ENCODE measurements at places on chromosomes 13 and 19.

DNA sequence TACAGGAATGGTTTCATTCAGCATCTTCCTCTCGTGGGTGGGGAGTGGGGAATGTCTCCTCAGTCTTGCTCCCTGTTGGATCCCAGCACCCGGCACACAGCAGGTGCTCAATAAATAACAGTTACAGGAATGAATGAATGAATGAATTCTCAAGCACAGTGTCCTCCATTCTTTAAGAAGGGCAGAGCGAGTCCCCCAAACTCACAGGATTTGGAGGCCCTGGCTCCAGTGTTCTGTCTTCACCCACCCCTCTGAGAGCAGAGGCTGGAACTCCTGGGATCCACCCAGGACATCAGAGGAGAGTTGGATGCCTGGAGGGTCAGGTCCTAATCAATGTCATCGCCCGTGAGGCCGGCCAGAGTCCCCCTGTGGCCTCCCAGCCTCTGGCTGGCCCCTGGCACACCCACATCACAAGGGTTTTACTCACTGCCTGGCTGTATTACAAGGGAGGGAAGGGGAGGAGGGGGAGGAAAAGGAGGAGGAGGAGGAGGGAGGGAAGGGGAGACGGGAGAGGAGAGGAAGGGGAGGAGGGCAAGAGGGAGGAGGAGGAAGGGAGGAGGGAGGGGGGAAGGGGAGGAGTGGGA is 8.7 kb upstream of the CREB3L3 start:
- no peak for DNase-seq

DNA sequence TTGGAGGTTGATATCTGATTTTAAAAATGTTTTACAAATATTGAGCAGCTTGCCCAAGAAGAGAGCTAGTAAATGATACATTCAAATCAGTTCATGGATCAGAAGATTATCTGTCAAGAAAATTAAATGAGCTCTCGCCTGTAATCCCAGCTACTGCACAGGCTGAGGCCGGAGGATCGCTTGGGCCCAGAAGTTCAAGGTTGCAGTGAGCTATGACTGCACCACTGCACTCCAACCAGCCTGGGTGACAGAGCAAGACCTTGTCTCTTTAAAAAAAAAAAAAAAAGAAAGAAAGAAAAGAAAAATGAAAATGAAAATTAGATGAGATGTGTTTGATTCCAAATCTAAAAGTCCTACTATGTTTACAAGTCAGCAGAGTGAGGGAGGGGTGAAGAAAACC is 2.4 kb downstream of the SPART start:
- no peak for DNase-seq

DNA sequence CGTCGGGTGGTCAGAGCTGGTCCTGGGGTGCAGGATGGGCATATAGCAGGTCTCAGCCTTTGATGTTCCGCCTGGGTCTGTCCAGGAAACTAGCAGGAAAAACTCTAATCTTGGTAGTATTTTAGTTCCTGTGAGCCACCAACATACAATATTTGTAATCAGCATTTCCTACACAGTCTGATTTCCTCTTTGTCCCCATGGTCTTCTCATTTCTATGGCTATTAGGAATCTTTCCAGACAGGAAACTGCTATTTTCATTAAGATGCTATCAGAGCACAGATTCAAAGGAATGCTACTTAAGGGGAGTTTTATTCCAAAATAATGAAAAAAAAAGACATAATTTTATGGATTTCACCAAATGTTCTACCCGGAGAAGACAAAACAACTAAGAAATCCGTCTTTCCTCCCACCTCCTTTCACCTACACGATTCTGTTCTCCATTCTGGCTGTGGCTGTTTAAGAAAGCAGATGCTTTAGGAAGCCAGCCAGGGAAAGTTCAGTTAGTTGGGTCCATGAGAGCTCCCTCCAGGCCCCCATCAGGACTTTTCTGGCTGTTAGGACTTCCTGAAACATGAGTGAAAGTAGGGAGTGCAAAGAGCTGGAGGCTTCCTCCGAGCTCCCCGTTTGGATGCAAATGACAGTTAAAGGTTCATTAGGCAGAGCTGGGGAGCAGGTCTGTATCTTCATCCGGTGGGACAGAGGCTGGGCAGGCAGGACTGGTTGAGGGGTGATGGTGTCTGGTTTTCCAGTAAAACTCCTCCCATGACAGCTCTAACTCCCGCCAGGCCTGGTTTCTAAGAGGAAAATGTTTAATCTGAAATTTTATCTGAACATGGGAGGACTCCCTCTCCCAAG is 36.3 kb downstream of the SHISA2 start:
- no peak for DNase-seq

DNA sequence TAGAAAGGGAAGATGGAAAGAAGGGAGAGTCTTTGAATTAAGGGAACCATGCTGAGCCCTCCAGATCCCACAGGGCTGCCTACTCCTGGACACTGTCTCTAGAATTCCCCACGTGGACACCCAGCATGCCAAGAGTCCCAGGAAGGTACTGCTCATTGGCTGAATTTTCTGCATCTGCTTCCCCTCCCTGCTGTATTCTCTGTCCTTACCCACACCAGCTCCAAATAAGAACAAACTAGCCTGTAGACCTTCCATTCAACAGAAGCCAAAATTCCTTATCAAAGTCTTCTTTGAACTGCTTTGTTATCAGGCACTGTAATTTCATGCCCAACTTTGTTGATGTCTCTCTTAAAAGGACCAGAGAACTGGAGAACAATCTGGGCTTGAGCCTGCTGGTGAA is 305.9 kb upstream of the ARGLU1 start:
- no peak for DNase-seq

DNA sequence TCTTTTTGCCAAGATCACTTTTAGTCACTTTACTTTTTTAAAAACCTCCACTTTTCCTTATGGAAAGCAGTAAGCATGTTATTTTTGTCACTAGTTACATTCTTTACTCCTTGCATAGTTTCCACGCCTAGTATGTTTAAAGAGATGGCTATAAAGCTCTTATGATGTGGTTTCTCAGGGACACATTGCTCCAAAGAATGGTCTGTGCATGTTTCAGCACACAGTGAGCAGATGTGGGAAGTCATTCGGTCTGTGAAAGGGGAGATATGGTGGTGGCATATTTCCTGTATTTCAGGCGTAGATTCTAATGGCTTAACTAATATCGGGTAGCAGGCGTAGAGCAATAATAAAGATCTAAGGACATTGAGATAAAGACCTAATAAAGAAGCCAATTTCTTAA is 180.7 kb downstream of the SLITRK6 start:
- DNase-seq: no peak

- no peak for DNase-seq
Measured at GRCh38 chr13:40644838-40645604, 21.4 kb downstream of the FOXO1 start.

DNA sequence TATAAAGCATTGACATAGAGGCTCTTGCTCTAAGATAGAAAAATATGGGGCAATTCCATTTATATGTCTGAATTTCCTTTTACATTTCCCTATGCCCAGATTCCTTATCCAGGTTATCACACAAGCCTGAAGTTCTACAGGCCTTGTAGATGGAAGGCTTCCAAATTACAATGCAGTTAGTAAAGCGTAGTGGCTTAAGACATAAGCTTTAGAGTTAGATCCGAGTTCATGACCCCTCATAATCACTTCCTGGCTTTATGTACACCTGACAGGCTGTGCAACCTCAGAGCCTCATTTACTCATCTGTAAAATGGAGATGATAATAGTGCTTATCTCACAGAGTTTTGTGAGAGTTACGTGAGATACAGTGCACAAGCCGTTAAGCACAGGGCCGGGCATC is 173.5 kb downstream of the SLC7A1 start:
- DNase-seq: no peak

DNA sequence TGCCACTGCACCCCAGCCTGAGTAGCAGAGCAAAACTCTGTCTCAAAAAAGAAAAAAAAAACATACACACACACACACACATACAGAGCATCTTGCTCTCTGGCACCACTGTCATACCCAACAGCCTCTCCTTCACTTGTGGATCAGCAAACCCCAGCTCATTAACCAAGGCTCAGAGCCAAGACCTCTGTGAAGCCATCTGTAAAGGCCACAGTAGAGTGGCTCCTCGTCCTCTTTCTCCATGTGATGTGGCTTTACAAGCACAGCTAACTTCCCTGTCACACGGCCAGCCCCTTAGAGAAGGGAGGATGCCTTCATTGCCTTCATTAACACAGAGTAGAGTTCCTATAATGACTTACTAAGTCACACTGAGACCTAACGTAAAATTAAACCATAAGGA is 62.7 kb upstream of the LSM14A start:
- no peak for DNase-seq

GRCh38 chr19:8396185-8396562 is 6.0 kb downstream of the RAB11B start:
- no peak for DNase-seq

GRCh38 chr19:46878613-46879375 is 18.0 kb downstream of the ARHGAP35 start:
- no peak for DNase-seq

GRCh38 chr19:5823579-5824281 is 15.8 kb downstream of the FUT6 start:
- DNase-seq: no peak

DNA sequence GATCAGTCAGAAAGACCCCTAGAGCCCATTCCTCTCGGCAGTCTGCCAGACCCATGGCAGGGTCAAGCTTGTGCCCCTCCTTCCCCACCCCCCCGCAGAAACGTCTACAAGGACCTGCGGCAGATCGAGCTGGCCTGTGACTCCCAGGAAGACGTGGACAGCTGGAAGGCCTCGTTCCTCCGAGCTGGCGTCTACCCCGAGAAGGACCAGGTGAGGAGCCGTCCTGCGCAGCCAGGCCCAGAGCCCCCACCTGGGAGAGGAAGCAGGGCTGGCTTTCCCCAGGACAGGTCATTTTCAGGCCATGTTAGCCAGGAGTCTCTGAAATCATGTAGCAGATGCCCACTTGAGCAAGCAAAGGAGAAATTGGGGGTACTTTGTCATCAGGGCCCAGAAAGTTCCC is 12.3 kb downstream of the TMED1 start:
- no peak for DNase-seq

DNA sequence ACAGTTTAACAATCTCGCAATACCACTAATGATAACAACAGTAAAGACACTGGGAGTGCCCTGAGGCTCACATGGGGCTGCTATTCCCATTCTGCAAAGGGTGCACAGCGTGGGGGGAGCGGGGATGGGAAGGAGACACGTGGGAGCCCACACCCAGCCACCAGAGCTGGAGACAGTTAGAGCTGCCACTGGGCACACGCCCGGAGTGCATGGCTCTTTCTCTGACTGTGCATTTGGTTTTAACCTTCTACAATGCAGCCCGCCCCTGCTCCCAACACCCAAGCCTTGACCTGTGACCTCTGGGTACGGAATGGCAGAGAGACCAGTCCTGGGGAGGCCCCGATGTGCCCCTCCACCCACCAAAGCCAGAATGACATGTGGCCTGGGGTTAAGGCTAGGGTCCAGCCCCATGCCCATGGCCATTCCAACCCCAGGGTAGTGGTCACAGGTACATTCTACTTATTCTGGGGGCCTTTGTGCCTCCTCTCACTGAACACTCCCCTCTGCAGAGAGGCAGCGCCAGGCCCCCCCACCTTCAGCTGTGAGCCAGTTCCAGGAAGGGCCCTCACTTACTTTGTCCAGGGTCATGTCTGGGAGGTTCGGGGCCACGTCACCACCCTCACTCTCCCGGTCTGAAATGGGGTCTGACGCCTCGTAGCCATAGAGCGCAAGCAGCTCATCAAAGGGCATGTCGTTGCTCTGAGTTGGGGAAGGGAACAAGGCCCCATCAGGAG is 17.1 kb downstream of the MIER2 start:
- DNase-seq: no peak

DNA sequence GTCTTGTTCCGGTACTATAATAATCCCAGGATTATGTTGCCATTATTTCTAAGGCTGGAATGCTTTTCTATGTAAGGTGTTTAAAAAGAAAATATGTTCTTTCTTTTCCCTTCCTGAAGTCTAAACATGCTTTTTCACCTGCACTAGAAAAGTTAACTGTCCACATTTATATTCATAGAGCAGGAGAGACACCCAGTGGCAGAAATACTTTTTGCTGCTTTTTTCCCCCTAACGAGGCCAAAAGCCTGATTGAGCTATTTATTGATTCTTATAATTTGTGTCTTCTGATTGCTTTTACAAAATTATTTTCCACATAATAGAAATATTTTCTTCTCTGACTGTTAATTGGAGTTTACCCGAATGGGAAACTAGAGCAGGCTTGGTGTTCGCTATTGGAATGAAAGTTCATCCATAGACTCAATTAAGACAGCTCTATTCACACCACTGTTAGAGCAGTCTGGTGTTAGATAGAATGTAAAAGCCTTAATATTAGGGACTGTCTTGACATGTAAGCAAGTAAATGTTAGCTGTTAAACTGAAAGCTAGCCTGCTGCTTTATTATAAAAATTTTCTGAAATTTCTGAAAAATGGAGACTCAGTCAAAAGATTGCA is 15.8 kb downstream of the GPR180 start:
- no peak for DNase-seq

GRCh38 chr19:9309974-9310446 is 372 bp upstream of the ZNF699 start:
- peak; percentile 96 for DNase-seq

DNA sequence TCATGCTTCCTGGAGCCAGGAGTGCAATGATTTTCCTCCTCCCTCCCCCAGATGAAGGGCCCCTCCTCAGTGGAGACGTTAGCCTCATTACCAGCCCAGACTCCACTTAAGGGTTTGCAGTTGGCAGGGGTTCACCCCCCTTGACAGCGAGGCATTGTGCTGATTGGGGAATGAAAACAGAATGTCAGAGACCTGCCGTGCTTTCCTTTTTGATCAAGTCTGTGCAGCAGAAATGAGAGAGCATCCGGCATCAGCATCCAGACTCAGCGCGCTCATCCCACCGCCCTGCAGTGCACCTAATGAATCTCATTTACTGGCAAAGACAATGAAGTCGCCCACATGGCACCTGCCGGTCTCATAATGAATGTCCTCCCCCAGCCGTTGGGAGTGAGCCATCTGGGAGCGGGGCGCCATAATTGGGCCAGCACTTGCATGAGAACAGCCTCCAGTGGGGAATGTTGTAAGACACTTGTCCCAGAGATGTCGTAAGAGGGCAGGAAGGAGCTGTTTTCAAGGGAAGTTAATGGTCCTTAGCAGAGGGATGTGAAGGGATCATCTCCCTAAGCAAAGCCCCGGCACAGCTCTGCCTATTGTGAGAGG is 98.3 kb upstream of the UQCRFS1 start:
- no peak for DNase-seq

DNA sequence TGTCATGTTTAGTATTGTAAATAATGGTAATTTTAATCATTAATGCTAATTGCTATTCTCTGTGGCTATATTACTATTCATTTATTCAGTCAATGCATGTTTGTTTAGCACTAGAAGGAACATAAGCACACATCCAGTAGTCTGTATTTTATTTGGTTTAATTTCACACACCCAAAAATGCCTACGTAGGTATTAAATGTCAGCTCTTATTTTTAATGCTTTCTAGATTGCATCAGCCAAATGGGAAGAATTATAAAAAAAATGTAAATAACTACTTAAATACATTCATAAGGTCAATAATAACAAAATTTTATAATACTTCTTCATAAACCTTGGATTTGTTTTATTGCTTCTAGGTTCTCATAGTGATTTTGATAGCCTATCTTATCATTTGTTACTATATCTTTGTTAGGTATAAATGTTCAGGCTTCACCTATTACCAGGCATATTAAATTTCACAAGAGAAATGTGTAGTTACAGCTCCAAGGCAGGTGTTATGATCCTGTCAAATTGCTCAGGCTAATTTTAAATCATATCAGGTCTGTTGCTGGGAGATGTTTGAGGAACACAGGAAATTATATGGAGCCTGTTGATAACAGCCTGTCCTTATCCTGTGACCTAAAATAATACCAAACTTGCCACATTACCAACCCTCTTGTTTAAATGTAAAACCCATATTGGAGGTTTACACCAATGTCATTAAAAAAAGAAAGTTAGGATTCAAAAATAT is 34.4 kb downstream of the ITGBL1 start:
- no peak for DNase-seq
